ENCODE measurements at places on chromosomes 3 and 15. TPM values are rescaled to one million over a fixed set of nuclear protein-coding genes. Genes with fewer than 3 reads are reported as not detected.

The ESYT3 gene
- total RNA-seq, result 0.43 TPM

GRCh38 chr3:79953591-79954101, 185.8 kb upstream of the ROBO1 start:
- DNase-seq, result no peak

GRCh38 chr3:32109256-32109655, 2.8 kb downstream of the GPD1L start:
- no peak for DNase-seq

DNA sequence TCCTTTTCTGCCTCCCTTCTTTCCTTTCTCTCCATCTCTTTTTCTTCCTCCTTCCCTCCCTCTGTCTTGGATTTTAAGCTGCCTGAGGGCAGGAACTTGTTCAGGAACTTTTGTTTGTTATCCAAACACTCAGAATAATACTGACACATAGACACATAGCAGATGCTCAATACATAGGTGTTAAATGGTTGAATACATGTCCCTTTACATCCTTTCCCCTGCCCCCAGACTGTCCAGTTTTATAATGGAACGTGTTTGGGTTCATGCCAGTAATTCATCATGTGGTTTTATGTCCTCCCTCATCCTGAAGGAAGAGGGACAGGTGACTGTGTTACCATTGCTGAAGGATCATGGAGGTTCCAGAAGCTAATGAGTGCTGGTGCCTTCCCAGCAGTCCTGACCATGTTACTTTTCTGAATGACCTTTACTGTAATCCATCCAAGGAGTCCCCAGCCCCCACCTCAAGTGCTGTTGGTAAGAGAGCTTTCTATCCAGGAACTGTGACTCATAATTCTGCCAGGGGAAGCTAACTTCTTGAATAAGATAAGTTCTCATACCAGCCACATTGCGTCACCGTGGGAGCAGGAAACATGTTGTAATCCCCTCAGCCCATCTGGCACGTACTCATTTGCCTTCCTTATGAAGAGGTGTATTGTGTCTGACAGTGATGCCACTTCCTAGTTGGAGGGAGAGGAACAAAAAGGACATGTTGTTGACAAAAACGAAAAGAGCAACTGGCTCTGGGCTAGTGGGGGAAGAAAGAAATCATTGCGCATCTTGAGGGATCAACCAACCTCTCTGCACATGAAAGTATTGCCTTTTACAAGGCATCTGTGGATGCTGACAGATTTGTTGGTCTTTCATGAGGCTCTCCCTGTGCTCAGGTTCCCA, 52.4 kb downstream of the IL1RAP start:
- peak; percentile 78 for DNase-seq

The SNX22 gene
- total RNA-seq, result 0.55 TPM

- DNase-seq, result no peak
These were observed 4.7 kb downstream of the LMAN1L start for GRCh38 chr15:74817370-74817737.

The SLC51A gene
- total RNA-seq, result not detected

DNA sequence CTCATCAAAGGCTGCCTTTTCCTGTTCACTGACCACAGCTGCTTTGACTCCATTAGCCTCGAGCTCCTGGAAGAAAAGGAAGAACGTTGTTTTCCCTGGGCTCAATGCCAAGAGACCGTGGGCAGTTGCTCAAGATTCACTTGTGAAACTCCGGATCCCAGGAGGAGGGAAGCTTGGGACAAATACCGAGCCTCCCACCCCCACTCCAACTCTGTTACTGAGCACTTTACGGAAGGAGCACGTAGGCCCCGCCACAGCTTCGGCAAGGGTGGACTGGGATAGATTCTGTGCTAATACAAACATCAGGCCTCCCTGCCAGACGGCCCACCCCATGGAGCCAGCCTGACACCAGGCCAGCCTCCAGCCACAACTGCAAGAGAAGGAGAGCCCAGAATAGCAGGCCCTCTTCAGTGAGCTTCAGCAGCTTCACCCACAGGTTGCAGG, 10.8 kb upstream of the FANCD2 start:
- DNase-seq, result no peak

The AGTR1 gene
- not detected for total RNA-seq

All from activated CD4-positive, alpha-beta memory T cell treated with anti-CD3 and anti-CD28 coated beads, Interleukin-2, amount 10 ng/mL, durations not matched to agents 7 days and 5 days (primary cell).